ENCODE measurements at places on chromosomes 12 and 14. TPM values are rescaled to one million over a fixed set of nuclear protein-coding genes. Genes with fewer than 3 reads are reported as not detected.
A peak's percentile ranks its signal among the peaks of the same experiment; 100 is the strongest.

- H3K27ac ChIP-seq = no peak overlapping the region
- no peak overlapping the region for H3K4me3 ChIP-seq
- peaks cover 17% of the 10 kb centered on the region for H3K4me1 ChIP-seq
- H3K36me3 ChIP-seq = no peaks in the 10 kb centered on the region
- H3K27me3 ChIP-seq = no peaks in the 10 kb centered on the region
Observed at GRCh38 chr14:35929186-35929585, 103.0 kb downstream of the BRMS1L start.

DNA sequence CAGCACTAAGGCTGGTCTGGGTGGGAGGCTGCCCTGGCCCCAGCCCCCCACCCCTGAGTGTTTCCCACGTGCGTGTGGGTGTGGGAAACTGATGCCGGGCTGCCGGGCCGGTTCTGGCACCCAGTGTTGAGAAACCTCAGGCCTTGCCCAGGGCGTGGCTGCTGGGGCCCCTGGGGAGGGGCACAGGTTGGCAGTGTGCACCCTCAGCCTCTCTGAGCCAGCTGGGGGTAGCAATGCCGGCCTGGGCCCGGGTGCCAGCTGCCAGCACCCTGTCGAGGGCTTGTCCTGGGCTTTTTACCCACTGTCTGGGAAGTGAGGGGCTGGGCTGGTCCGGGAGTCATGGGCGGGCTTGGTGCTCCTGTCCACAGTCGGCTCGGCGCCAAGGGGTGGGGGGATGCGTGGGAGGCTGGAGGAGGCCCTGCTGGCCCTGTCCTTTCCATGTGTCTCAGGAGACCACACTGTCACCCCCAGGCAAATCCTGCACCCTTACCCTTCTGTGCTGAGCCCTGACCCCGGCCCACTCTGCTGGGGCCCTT lies 15.7 kb downstream of the ASPG start:
- no peaks in the 10 kb centered on the region for H3K4me1 ChIP-seq
- H3K27ac ChIP-seq = no peak overlapping the region
- no peak overlapping the region for H3K4me3 ChIP-seq
- no peak for DNase-seq
- no peaks in the 10 kb centered on the region for H3K36me3 ChIP-seq

DNA sequence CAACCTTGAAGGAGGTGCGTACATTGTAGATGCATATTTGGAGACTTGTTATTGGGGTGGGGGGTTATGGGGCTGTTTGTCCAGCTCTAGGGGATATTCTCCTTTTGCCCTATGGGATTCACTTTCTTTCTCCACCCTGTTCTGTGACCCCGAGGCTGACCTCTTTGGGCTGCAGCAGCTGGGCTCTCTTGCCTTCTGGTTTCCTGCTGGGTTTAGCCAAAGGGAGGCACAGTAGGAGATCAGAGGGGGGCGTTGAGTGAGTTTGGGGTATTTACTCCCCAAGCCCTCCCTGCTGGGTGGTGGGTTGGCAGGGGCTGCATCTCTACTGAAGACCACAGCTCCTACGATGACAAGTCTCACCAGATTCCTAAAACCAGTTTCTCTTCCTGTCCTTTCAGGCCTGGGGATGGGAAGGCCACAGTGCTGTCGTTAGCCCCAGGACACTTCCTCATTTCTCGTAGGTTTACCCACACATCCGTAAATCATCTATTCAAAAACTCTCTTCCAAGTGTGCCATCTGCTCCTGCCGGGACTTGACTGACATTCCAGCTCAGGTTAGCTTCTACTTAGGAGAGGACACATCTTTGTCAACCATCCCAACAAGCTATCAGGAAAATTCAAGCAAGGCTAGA lies 127.1 kb downstream of the TMEM30B start:
- no peak overlapping the region for H3K4me3 ChIP-seq
- H3K27me3 ChIP-seq = no peaks in the 10 kb centered on the region
- no peaks in the 10 kb centered on the region for H3K4me1 ChIP-seq

DNA sequence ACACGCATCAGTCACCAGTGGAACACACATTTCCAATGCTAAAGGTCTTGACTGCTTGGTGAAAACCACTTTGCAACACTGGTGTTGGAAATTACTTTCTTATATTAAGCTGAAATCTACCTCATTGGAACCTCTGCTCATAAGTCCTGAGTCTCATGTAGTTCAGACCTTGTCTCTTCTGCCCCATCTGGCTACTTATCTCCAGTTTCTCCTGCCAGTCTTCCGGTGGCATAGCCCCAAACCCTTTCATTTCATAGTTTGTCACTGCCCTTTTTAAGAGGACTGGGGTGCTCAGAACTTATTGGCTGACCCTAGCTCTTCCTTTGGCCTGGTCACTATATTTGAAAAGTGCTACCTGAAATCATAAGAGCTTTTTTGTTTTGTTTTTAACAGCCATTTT lies 43.7 kb downstream of the HELB start:
- peaks cover 6% of the 10 kb centered on the region for H3K36me3 ChIP-seq
- no peaks in the 10 kb centered on the region for H3K27me3 ChIP-seq
- H3K27ac ChIP-seq = no peak overlapping the region

PTHLH gene
- 0.57 TPM for total RNA-seq

DNA sequence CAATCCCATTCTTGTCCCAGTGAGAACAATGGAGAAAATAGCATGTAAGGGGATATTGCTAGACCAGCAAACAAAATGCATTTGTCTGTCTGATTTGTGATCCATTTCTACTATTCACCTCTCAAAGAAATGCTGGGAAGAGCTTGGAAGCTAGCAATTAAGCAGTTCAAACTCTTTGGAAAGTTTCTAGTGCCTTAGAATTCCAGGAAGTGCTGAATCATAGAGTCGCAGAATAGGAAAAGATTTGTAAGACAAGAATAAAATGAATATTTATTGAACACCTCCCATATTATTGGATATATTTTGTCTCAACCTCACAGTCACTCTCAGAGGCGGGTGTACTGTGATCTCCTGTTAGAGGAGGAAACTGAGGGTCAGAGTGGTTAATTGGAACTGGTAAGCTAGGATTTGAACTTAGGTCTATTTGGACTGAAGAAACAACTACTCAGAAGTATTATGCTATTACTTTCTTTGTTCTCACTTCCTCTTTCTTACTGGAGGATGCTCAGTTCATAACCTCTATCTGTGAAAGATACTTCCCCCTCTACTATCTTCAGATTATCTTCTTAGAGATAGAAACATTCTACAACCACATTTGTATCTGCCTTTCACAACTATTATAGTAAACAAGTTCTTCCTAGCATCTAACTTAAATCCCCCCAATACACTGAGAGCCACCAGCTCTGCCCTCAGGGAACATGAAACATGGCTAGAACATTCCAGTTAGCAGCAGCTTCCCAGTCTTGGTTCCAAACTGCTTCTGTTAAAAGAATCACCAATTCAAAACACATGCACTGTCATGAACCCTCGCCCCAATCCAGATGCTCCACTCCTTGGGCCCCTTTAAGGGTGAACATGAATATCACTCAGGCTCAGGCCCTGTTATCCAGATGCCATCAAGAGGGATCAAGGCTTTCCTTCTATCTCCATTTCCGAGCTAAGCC lies 64.2 kb downstream of the DRAM1 start:
- H3K36me3 ChIP-seq = no peaks in the 10 kb centered on the region
- no peaks in the 10 kb centered on the region for H3K27me3 ChIP-seq
- H3K27ac ChIP-seq = no peak overlapping the region
- H3K4me1 ChIP-seq = no peaks in the 10 kb centered on the region
- DNase-seq = no peak

- no peak for DNase-seq
- H3K4me3 ChIP-seq = no peak overlapping the region
- no peaks in the 10 kb centered on the region for H3K27me3 ChIP-seq
- H3K27ac ChIP-seq = no peak overlapping the region
- no peaks in the 10 kb centered on the region for H3K4me1 ChIP-seq
- no peaks in the 10 kb centered on the region for H3K36me3 ChIP-seq
Observed at GRCh38 chr14:101019990-101020710, 116.6 kb upstream of the RTL1 start.

- no peak for DNase-seq
- no peak overlapping the region for H3K4me3 ChIP-seq
- no peaks in the 10 kb centered on the region for H3K27me3 ChIP-seq
- H3K4me1 ChIP-seq = no peaks in the 10 kb centered on the region
- H3K27ac ChIP-seq = no peak overlapping the region
Observed at GRCh38 chr14:43407706-43408105, 1099.4 kb downstream of the FSCB start.

TAS2R19 gene
- 2.0 TPM for total RNA-seq

GRCh38 chr12:79082595-79082994 lies 218.0 kb downstream of the SYT1 start:
- no peak overlapping the region for H3K27ac ChIP-seq
- H3K27me3 ChIP-seq = no peaks in the 10 kb centered on the region
- H3K4me1 ChIP-seq = no peaks in the 10 kb centered on the region
- DNase-seq = no peak
- no peaks in the 10 kb centered on the region for H3K36me3 ChIP-seq
- no peak overlapping the region for H3K4me3 ChIP-seq

RHOJ gene
- 1.0 TPM for total RNA-seq

DNA sequence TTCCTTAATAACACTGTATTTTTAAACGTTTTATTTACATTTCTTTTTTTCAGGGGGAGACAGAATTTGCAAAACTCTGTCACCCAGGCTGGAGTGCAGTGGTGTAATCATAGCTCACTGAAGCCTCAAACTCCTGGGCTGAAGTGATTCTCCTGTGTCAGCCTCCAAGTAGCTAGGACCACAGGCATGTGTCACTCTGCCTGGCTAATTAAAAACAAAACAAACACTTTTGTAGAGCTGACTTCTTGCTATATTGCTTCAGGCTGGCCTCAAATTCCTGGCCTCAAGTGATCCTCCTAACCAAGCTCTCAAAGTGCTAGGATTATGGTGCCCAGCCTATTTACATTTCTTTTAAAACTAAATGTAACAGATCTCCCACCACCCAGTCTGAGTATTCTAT lies 12.7 kb downstream of the CPSF6 start:
- H3K36me3 ChIP-seq = peaks cover 3% of the 10 kb centered on the region
- H3K27ac ChIP-seq = no peak overlapping the region
- no peaks in the 10 kb centered on the region for H3K27me3 ChIP-seq
- DNase-seq = no peak
- no peak overlapping the region for H3K4me3 ChIP-seq
- no peaks in the 10 kb centered on the region for H3K4me1 ChIP-seq

GRCh38 chr12:54032627-54033100 lies at the start of gene HOXC5:
HOXC5 (plus strand) TSS chr12:54033050; CDS start chr12:54033123, 73 bp downstream.
- no peak within 1 kb of the TSS for H3K27ac ChIP-seq
- H3K27me3 ChIP-seq = peaks cover 100% of the 10 kb centered on the region
- H3K36me3 ChIP-seq = no peaks in the 10 kb centered on the region

GRCh38 chr12:68340404-68341270 lies 8.5 kb upstream of the MDM1 start:
- no peak overlapping the region for H3K27ac ChIP-seq
- no peak for DNase-seq
- H3K4me1 ChIP-seq = peaks cover 7% of the 10 kb centered on the region
- no peak overlapping the region for H3K4me3 ChIP-seq

DNA sequence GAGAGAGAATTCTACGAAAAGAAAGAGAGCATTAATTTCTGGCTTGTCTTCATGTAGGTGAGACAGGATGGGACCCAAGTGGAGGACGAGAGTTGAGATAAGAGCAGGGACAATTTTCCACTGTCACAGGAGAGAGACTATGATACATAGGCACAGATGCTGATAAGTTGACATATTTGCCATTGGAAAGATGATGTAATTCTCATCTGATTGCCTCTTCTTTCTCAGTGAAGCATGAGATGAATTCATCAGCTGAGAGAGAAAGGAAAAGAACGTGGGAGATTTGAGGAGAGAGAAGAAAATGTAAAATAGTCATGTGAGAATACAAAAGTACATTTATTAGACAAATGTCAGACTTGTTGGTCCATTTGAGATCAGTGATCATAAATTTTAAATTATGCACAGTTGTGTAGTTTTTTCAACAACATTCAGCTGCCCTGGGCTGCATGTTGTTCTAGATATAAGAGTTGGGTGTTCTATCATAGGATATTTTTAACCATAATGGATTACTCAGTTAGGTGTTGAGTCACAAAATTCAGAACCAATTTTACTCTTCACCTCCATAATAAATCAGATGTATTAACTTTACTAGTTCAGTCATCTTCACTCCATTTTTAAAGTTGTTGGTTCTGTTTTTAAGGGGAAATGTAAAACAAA lies 222.9 kb downstream of the DPY19L2 start:
- H3K4me1 ChIP-seq = no peaks in the 10 kb centered on the region
- no peaks in the 10 kb centered on the region for H3K36me3 ChIP-seq
- no peak overlapping the region for H3K27ac ChIP-seq
- no peak for DNase-seq
- H3K4me3 ChIP-seq = no peak overlapping the region
- no peaks in the 10 kb centered on the region for H3K27me3 ChIP-seq

TSHR gene
- total RNA-seq = 20.1 TPM

GRCh38 chr12:117026343-117026742 lies 72.9 kb downstream of the TESC start:
- no peak overlapping the region for H3K4me3 ChIP-seq
- H3K27me3 ChIP-seq = no peaks in the 10 kb centered on the region
- H3K36me3 ChIP-seq = peaks cover 37% of the 10 kb centered on the region
- no peak for DNase-seq

DNA sequence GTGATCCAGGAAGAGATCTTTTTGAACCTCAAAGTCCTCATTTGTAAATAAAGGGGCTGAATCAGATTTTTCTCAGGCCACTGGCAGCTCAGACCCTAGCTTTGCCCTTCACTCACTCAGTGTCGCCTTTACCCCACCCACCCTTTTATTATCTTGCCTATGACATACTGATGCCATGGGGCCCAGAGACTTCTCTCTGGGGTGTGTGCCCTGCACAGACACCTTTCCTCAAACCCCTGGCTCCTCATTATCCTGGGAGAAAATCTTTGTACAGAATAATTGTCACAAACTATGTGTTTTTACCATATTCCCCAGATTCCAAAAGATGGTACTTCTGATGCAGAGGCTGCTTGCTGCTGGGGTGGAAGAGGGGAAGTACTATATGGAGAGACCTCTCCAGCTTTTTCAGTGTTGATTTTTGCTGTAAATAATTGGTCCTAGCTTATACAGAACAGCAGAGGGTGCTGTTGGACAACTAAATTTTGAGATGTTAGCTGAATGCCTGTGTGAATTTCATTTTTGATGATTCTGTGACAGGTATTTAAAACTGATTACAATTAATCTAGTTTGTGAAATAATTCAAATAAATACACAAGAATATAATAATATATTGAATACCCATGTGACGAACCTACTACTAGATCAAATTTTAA lies 53.9 kb upstream of the DCD start:
- no peak overlapping the region for H3K4me3 ChIP-seq
- no peaks in the 10 kb centered on the region for H3K36me3 ChIP-seq
- no peaks in the 10 kb centered on the region for H3K4me1 ChIP-seq
- DNase-seq = peak; percentile 44
- H3K27me3 ChIP-seq = no peaks in the 10 kb centered on the region

All from thymus (tissue), 14 donors.